ENCODE measurements at places on chromosomes 6 and 20. TPM values are rescaled to one million over a fixed set of nuclear protein-coding genes. Genes with fewer than 3 reads are reported as not detected.
A peak's percentile ranks its signal among the peaks of the same experiment; 100 is the strongest.

DNA sequence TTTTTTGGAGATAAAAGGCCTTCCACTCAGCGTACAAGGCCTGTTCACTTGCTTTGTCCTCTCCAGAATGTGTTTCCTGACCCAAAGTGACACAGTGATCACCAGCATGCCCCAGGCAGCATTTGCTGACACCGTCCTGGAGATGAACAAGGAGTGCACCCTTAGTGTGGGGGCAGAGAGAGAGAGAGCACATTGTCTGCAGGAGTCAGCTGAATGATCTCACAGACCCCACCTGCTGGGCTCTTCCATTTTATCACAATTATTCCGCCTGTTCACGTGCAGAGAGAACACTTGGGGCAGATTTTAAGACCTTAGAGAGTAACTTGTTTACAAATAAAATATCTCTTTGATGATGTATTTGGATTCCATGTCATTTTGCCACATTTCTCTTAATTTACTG, 22.4 kb upstream of the MAS1L start:
- DNase-seq: no peak

PKHD1 gene
- not detected for total RNA-seq

DNA sequence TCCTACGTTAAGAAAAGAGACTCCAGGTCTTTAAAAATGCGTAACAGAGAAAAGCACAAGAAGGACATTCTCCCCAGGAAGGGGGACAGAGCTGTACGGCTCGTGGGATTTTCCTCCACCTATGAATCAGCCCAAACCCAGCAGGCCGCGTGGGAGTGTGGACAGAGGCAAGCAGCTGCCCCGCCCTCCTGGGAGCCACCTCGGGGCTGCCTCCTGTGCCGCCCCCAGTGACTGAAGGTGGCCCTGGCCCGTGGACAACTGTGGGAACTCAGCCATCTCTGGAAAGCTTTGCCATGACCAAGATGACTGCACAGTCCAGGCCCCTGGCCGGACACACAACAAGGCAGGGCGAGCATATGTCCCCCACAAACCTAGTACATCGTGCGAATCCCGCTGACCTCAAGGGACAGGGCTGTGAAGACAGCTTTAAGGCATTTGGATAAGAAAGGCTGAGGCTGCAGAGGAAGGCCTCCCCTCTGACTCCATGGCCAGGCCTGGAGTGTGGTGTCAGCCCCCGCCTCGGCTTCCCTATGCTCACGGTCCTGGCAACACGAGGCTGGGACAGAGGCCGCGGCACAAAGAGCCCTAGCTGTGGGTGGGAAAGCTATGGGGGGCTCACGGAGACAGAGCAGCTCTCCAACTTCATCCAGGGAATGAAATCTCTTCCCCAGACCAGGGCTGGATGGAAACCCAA, 26.9 kb downstream of the PXDC1 start:
- DNase-seq: no peak

MYCT1 gene
- 106 TPM for total RNA-seq

CD93 gene
- 413 TPM for total RNA-seq

- DNase-seq: no peak
These were observed 13.7 kb downstream of the PHF3 start for GRCh38 chr6:63649269-63649668.

DNA sequence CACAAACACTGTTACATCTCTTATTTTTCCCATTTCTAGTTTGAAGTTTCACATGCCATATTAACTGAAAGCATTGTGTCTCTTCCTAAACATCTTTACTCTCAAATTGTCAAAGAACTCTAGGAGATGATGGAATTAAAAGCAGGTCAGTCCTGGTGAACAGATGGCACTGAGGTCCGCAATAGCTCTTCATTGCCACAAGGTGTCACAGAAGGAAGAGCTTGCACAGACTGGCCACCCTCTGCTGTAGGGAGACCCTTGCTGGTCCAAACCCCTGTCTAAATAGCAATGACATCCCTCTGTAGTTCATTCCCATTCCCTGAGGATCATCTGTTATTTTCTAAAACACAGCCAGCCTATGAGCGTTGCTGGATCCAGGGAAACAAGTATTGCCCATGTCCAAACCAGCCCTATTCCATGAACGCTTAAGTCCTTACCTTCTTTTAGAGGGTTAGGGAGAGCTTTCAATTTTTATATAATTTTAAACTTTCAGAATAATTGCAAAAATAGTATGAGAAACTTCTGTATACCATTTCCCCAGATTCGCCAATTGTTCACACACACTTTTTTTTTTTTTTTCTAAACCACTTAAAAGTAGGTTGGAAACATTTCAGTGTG, 10.1 kb upstream of the HDAC2 start:
- DNase-seq: peak; percentile 35

GRCh38 chr6:20693466-20694063, 159.3 kb downstream of the CDKAL1 start:
- no peak for DNase-seq

GRCh38 chr6:56691286-56691595, 48.6 kb upstream of the DST start:
- no peak for DNase-seq

GPR6 gene
- not detected for total RNA-seq

- DNase-seq: no peak
These were observed 617.2 kb upstream of the ID4 start for GRCh38 chr6:19219931-19220330.

- DNase-seq: no peak
These were observed 47.2 kb upstream of the MICB start for GRCh38 chr6:31450751-31451150.

DNA sequence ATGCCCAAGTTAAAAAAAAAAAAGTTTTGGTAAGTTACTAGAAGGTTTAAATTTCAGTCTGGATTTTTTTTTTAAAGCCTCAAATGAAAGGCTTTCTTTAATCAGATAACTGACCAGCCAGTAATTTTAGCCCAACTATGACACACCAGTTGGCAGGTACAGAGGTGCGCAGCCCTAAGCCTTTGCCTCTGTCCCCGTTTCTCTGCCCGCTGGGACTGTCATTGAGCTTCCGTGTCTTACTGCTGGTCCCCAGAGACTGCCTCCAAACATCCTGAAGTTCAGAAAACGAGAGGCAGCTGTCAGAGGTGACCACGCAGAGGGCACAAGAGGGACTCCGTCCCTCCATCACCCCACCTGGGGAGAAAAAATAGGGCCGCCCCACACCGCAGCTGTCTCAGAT, 118.2 kb downstream of the RPS12 start:
- DNase-seq: no peak

SYCP2L gene
- total RNA-seq: not detected

DNA sequence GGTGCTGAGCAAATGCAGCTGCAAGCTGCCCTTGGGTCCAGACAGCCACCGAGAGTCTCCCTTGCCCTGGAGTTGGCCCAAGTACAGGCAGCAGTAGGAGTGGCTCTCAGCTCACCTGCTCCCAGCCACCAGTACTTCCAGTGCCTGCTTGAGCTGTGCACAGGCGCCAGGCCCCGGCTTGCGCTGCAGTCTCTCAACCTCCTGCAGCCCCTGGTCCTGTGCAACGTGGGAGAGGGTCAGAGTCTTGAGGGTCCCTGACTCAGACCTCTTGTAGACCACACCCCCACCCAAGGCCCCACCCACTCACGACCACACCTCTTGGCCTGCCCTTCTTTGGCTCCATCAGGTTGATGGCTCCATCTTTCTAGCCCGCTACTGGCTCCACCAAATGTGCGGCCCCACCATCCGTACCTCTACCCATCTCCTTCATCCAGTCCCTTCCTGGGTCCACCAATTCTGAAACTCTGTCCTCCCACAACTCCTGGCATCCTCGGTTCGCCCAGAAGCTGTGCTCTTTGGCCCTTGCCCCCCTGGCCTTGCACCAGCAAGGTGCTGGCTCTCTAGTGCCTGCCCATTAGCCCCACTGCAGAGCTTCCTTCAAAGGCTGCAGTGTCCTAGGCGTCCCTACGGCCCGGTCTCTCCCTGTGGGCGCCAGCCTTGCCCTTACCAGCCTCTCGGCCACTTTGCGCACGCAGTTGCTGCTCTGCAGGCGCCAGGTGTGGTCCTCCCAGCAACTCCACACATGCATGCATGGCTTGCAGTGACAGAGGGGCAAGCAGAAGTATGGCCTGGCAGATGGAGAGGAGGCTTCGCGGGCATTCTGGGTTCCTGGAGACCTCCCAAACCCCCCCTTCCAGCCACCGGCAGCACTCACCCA, 16.5 kb upstream of the SPAG4 start:
- DNase-seq: no peak

SPATS1 gene
- not detected for total RNA-seq

- DNase-seq: no peak
These were observed 166.5 kb downstream of the SOBP start for GRCh38 chr6:107656401-107656800.

VSX1 gene
- total RNA-seq: not detected
